ENCODE measurements at places on chromosomes 11 and 22.

- DNase-seq, result no peak
Observed at GRCh38 chr11:33869481-33870422, 22.1 kb downstream of the LMO2 start.

DNA sequence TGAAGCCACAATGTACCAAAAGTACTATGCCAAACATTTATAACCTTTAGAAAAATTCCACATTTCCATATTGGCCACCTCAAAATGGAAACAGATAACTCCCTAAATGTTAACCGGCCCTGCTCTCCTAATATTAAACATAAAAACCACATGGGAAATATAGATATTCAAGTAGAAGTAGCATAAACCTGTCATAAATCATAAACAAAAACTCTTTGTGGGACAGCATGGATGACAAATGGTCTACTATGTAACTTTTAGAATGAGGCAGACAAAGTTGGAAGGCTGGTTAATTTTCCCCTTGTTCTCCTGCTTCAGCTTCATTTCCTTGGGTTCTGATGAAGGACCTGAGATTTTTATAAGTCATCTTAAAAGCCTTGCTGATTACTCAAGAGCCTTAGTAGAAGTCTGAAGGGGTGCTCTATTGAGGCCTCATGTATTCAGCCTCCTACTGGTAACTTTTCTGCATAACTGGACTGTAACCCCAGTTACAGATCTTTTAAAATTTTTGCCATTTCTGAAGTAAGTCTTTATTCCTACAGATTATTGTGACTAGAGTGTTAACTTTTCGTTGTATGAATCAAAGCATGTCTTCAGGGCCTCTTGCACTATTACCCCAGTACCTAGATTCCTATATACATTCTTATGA, 116.4 kb downstream of the STIM1 start:
- no peak for DNase-seq

DNA sequence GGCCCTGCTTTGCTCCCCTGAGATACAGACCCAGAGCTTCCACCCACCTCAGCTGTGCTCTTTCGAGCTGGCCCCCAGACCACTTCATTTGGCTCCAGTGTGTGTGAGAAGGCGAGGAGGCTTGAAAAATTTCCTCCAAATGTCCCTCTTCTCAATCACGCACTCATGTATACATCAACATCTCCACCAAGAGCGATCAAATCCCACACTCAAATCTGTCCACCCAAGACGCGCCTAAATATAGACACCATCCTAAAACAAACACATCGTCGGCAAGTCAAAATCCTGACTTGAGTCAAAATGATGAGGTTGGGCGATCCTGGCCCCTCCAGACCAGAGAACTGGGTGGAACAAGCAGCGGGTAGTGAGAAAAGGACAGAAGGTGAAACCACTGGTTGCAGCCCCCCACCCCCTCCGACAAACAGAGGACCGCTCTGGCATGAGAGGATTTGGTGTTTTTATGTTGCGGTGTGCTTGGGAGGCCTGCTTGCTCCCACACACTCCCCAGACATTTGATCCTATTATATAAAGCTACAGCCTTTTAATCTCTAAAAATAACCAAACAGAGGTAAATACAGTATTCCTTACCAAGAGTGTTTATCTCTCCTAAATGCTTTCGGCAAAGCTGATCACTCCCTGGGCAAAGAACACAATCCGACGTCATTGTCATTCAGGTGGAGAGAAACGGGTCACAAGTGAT, 10.2 kb downstream of the MN1 start:
- DNase-seq, result no peak

- no peak for DNase-seq
Observed at GRCh38 chr11:122173074-122173450, 57.0 kb upstream of the BLID start.

- no peak for DNase-seq
Observed at GRCh38 chr11:67302571-67303131, 679 bp upstream of the SSH3 start.

GRCh38 chr11:63769714-63770455, 1.3 kb upstream of the ZFTA start:
- no peak for DNase-seq

- no peak for DNase-seq
Observed at GRCh38 chr11:420054-420910, 5.5 kb upstream of the SIGIRR start.

DNA sequence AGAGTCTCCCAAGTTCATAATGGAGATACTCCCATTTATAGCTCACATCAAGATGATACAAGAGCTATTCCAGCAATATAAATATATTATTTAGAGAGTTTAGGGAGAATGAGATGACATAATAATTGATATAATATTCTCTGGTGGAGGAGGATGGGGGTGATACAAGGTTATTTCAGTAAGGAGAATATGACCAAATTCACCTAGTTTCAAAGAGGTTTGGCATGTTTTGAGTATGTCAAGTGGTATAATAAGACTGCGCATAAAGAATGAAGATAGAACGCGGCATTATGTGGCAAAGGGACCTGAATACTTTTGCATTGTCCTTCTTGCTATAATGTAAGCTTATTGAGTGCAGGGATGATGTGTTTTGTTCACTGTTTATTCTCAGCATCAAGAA, 1283.5 kb downstream of the LRRC4C start:
- no peak for DNase-seq

DNA sequence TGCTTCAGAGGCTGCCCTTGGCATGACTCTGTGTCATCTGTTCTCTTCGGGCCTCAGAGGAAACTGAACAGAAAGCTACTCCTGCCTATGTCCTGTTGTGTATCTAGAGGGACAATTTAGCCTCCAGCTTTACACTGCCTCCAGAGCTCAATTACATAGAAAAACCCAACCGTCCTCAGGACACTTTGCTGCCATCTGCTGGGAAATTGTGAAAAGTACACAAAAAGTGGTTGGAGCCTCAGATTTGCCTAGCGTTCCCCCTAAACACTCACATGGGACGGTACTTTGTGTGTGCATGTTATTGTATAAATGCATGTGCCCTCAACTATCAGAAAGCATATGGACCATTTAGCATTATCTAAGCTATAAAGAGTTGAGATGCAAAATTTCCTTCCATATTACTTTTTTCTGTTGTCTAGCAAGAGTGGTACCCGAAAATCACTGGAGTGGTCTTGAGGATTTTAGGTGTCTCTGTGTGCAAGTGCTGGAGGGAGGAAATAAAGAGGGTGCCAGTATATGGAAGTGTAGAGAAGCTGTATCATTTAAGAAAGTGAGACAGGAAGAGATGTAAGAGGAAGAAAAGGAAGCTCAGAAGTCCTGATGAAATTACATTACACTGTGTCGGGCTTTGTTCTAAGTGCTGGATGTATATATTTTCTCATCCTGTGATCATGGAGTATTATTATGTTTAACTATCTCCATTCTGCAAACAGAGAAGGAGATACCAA, 8.7 kb upstream of the MS4A4E start:
- no peak for DNase-seq

- DNase-seq, result no peak
Observed at GRCh38 chr22:31210556-31211421, 1.3 kb upstream of the LIMK2 start.

GRCh38 chr11:119044708-119045107, 12.3 kb downstream of the HYOU1 start:
- no peak for DNase-seq

DNA sequence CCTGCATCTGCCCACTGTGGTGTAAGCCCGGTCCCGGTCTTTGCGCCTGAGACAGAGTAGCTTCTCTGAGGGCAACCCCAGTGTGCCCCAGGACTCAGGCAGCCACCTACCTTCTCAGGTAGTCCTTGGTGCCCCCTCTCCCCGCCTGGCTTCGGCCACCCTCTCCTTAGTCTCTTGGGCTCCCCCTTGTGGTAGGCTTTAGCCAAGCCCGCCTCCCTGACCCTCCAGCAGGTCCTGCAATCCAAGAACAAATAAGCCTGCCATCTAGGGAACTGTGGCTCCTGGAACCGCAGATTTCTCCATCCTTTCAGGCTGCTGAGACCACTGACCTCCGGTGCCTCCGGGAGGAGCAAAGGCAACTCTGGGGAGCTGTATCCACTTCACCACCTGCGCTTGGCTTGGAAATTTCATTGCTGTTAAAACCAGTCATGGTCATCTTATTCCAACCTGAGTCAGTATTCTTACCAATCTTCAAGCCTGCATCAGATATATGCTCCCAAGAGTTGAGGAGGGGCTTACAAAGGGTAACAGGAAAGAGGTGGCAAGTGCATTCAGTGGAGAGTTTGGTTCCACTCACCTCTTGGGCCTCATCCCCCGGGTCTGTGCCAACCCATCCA, 52.8 kb upstream of the TENM4 start:
- DNase-seq, result no peak

DNA sequence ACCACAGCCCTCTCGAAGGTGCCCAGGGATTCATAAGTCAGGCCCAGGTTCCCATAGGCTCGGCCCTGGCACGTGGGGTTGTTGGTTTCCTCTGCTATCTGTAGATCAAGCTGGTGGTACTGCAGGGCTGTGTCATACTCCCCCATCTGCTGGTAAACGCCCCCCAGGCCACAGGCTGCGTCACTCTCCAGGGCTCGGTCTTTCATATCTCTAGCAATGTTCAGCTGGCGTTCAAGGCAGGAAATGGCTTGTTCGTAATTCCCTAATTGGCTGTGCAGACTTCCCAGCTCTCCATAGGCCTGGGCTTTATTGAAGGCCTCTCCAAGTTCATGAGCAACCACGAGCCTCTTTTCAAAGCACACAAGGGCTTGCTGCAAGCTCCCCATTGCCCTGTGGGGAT, 186.4 kb upstream of the PITPNB start:
- DNase-seq, result no peak

DNA sequence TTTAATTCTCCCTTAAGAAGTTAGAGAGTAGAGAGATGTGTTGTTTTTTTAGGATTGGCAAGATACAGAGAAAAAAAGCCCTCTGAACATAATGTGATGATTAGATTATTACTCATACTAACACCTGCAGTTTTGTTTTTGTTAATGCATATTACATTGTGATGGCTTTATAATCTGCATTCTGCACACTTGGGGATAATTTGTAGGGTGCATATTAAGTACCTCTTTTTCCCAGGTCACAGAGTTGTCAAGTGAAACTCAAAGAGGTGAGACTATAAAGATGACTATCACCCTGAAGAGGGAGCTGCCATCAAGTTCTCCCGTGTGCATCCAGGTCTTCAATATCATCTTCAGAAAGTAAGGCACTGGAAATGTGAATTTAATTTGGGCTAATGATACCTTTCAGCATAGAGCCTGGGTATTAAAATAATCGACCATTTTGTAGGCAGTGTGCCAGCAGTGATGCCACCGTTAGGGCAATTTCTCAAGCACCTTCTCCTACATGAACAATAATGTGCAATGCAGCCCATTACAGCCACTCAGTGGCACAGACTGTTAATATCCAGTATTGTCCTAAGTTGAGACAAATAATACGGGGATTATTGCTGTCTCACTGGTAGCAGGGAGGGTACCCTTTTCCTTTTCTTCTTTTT, 16.2 kb downstream of the PIWIL4 start:
- no peak for DNase-seq

DNA sequence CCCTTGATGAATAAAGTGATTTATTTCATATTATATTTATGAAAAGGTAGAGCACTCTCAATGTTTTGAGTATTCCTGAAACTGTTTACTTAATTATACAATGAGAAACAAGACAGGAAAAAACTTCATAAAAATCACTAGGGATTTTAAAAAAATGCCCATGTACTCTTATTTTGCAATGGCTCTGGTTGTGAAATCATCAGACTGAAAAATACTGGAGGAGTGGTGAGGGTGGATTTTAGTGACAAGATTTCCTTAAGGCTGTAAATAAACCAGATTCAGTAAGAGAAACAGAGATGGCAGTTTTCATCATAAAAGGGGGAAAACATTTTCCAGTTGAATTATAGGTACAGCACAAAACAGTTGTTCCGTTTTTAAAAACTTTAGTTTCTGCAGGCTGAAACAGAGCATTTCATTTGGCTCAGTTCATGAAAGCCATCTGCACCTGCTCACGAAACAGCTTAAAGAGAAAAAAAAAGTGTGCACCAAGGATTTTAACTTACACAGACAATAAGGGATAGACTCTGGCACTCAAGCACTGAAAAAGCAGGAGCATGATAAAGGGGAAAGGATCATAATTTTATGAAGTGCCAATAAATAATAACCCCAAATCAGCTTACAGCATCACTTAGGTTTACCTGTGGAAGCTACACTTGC, 100.7 kb downstream of the MAML2 start:
- no peak for DNase-seq

GRCh38 chr11:33773404-33773986, 825 bp downstream of the FBXO3 start:
- no peak for DNase-seq

DNA sequence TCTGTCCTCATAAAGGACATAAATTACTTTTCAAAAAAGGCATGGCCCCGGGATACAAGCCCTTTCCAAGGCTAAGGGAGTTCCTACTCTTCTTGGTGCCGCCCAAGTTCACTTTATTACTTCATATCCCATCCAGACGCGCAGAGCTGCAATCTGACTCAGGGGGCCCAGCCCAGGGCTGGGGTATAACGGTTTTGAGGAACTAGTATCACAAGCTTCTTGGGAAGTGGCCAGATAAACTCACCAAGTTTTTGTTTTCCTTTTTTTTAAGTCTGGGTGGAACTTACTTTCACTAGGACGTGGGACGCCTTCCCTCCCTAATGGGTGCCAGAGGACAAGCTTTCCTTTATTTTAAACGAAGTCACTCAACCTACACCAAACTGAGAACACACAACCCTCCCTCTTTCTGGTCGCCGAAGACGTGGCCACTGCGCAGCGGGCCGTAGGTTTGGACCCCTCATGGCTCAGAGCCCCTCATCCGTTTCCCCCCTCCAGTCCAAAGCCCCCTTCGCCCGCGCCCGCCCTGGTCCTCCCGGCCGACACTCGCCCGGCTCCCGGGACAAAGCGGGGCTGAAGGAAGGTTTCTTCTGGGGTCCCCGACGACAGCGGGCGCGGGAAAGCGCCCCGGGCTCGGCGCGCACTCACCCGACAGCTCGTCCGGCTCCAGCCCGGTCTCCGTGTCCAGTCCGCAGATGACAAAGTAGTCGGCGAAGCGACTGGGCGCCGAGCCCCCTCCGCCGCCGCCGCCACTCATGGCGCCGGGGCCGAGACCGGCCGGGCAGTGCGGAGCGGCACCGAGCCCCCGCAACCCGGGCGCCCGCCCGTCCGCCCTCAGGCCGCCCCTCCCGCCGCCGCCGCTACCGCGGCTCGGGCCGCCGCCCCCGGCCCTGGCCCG, 587 bp downstream of the DENND5A start:
- DNase-seq, result no peak

- no peak for DNase-seq
Observed at GRCh38 chr11:24932110-24933000, 435.5 kb downstream of the LUZP2 start.

GRCh38 chr11:127926721-127927120, 660.6 kb downstream of the ETS1 start:
- DNase-seq, result no peak

- DNase-seq, result no peak
Observed at GRCh38 chr11:33909150-33909549, 17.3 kb upstream of the LMO2 start.

GRCh38 chr11:44309478-44310205, at the start of gene ALX4:
TSS of gene ALX4 (minus strand) at chr11:44310139. CDS start at chr11:44310062, 77 bp downstream.
- no peak for DNase-seq

DNA sequence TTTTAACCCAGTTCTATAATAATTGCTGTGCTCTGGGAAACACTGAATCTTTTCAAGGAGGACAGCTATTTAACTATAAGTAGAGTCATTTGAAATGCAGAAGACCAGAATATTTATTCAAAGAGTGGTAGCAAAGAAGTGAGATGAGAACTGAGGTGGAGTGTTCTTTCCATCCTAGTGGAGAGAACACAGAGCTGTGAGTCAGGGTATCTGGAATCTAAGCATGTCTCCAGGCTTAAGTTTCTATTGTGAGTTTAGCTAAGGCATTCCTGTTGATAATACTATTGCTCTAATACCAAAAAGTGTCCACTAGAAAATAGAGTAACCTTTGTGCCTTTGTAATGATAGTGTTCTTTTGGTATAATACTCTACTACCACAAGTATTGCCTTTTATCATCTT, 32.4 kb downstream of the JAM3 start:
- no peak for DNase-seq
